GM23248 (cell line): ENCODE measurements at places on chromosomes 7 and 10.

DNA sequence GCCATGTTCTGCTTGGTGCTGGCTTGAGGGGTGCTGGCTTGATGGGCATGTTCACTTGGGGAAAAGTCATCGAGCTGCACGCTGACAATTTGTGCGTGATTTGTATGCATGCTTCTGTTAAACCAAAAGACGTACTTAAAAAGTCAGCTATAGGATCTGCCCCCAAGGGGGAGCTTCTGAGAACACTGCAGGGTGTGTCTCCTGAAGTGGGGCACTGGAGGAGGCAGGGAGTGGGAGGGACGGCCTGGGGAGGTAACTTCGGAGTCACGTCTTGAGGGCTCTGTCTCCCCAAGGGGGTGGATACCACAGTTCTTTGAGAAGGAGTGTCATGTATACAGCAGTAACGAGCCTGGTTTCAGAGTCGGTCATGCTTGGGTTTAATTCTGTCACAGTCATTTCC, 406.5 kb downstream of the PLXNA4 start:
- DNase-seq: no peak

DNA sequence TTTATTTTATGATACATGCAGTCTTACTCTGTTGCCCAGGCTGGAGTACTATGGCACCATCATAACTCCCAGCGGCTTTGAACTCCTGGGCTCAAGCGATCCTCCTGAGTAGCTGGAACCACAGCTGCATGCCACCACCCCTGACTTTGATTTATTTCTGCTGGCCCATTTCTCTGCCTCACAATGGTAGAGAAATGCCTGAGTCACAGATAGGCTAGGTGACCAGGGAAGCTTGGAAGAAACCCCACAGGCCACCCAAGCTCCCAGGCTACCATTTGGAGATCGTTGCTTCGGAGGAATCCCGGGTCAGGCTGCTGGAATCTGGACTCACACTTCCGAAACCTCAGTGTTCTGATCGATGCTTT, 17.4 kb upstream of the BAIAP2L1 start:
- peak; percentile 72 for DNase-seq

DNA sequence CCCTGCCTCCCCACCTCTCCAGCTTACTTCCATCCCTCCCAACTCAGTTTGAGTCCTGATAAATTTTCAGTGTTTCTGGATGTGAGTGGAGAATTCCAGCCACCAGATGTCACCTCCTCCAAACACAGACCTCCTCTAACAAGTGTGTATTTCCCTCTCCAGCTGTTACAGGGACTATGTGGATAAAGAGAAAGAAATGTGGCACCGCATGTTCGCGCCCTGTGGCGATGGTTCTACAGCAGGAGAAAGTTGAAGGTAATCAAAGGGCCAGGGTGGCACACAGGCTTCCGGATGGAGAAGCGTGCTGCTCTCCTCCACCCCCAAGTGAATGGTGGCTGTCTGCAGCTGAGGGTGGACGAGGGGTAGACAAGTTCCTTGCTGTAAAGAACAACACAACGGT, 14.7 kb downstream of the FKBP6 start:
- peak; percentile 64 for DNase-seq

- no peak for DNase-seq
Observed at GRCh38 chr7:130386876-130387275, 6.6 kb downstream of the CPA1 start.

DNA sequence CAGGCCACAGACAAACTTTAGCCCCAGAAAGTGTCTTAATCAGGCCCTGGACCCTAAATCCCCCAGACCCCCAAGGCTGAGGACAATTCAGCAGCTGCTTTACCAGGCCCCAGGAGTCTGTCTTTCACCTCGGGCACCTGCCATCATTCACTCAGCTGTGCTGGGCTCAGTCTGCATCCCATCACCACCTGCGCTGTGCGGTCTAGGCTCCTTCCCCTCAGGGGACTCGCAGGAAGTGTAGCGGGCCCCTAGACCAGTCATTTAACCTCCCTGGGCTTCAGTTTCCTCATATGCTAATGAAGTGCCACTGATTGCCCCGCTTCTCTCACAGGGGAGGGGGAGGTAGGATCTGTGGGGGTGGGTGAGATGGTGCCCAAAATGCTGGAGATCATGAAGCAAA, 76.4 kb upstream of the ZMIZ1 start:
- no peak for DNase-seq

- DNase-seq: no peak
Observed at GRCh38 chr7:28640001-28640400, 227.7 kb downstream of the CREB5 start.

- no peak for DNase-seq
Observed at GRCh38 chr7:155468785-155469148, 10.8 kb downstream of the EN2 start.

DNA sequence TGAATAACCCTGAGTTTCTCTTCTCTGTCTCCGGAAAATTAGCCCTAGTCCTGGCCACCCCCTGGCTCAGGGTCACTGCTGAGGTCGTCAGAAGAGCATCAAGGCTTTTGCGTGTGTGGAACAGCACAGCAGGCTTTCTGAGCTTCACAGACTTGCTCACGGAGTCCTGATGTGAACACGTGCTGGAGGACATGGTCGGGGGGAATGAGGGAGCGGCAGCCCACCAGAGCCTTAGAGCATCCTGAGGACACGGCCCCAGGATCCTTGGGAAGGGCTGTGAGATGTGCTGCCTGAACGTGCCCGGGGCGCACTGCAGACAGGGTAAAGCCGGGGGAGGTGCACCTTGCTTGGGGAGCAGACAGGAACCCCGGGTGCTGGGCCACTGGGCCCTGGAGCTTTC, 28.8 kb downstream of the TMEM120A start:
- DNase-seq: no peak

- DNase-seq: peak; percentile 61
Observed at GRCh38 chr7:18778594-18778993, 283.0 kb downstream of the HDAC9 start.

- DNase-seq: peak; percentile 91
Observed at GRCh38 chr10:21399392-21400035, 126.0 kb downstream of the SKIDA1 start.

- no peak for DNase-seq
Observed at GRCh38 chr7:158431055-158431940, 156.3 kb downstream of the PTPRN2 start.

- DNase-seq: no peak
Observed at GRCh38 chr10:15723803-15724202, 4.1 kb upstream of the ITGA8 start.

DNA sequence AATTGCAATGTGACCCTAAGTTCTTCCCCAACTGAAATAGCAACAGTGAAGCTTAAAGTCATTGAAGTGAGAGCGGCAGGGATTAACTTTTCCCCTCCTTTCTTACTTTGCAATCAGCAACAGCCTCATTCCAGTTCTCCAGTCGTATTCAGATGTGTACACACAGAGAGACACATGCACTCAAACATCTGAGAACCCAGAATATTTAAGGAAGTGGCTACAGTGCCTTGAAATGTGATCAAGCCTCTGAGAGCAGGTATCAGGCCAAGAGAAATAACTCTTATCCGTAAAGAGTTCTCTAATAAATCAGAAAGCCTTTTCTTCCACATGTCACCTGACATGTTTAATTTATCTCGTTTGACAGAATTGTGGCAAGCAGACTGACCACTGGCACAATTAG, 388.9 kb upstream of the NPVF start:
- no peak for DNase-seq

DNA sequence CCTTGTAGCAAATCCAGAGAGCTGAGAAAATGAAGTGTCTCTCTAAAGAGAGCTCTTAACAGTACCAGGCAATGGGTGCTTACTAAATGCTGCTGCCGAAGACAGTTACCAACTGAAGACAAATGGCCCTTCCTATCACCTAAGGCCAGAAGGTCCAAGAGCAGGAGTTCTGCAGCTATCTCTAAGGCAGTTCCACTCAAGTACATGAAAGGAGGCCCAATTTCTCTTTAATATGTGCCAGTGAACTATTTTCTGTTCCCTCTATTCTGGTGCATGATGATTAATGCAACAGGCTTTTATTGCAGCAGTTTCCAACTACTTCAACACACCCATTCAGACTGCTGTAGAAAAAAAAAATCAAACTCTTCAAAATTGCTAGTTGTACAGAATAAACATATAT, 122.5 kb downstream of the SLC25A13 start:
- DNase-seq: peak; percentile 54

GRCh38 chr10:99958302-99958701, 51.4 kb downstream of the DNMBP start:
- peak; percentile 48 for DNase-seq

- DNase-seq: peak; percentile 91
Observed at GRCh38 chr10:31147210-31147608, 115.5 kb upstream of the ZNF438 start.

DNA sequence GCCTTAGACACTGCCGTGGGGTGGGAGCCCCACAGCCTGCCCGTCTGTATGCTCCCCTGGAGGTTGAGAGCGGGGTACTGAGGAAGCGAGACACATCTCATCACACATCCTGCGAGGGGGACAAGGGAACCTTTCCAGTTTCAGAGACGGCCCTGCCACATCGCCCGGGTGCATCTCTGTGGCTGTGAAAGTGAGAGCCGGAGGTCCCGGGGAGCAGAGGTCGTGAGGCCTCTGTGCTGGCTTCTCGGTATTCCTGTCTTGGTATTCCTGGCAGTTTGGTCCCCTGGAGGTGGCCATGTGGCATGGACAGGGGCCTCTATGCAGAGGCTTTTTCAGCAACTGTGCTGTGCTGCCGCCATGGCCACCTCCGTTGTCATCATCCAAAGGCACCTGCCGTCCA, 30.8 kb upstream of the UNCX start:
- no peak for DNase-seq

GRCh38 chr10:120969219-120969645, 118.1 kb downstream of the WDR11 start:
- DNase-seq: no peak

GRCh38 chr7:158602041-158602440, 14.4 kb upstream of the PTPRN2 start:
- DNase-seq: no peak

- peak; percentile 99 for DNase-seq
Observed at GRCh38 chr7:130292682-130293257, at the start of gene CPA4. CPA4 (plus strand) TSS chr7:130293161; CDS start chr7:130293181, 20 bp downstream.

DNA sequence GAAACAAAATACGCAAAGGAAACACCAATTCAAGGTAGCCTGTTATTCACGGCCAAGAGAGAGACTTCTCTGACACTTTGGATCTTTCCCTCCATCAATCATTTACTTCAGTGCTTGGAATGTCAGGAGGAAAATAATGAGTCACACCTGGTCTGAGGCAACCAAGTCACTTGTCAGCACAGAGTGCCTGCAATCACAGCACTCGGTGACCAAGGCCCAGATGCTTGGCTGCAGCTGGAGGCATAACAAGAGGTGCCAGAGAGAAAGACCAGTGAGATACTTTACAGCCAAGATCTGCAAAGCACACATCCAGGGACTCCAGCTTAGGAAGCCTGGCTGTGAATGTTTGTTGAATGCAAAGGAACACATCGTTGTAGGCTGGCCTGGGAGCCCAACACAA, 33.9 kb downstream of the ASB13 start:
- peak; percentile 50 for DNase-seq

- no peak for DNase-seq
Observed at GRCh38 chr10:68067029-68067428, 8.1 kb downstream of the HERC4 start.

DNA sequence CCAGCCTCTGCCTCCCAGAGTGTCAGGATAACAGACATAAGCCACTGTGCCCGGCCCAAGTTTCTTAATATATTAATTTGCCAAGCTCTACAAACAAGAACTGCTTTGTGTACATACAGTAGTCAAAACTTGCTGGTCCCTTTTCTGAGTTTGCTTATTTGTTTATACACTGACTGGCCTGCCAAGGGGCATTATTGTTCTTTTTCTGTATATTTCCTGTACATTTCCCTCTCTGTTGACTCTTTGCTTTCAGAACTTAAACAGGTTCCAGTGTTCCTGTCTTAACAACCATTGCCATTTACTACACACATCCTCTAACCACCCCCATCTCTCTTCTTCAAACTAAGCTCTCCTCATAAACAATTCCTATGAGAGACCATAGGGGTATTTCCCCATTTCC, 61.5 kb upstream of the RPA3 start:
- DNase-seq: no peak

GRCh38 chr7:92880212-92881090, 44.1 kb upstream of the CDK6 start:
- no peak for DNase-seq

DNA sequence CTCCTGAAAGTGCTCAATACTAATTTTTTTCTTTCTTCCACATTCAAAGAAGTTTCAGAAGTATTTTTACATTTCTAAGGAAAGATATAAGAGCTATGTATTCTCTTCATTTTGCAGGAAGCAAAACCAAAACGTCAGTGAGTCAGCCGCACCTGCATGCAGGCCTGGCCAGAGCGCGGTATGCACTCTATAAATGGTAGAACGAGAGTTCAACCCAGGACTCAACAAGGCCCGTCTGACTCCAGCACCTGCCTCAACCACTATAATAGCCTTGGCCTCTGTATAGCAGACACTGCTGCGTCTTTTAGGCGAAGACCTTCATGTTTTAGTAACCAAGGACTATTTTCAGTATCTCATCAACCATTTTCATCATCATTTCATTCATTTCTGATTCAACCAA, 113.2 kb downstream of the KMT2E start:
- DNase-seq: no peak

DNA sequence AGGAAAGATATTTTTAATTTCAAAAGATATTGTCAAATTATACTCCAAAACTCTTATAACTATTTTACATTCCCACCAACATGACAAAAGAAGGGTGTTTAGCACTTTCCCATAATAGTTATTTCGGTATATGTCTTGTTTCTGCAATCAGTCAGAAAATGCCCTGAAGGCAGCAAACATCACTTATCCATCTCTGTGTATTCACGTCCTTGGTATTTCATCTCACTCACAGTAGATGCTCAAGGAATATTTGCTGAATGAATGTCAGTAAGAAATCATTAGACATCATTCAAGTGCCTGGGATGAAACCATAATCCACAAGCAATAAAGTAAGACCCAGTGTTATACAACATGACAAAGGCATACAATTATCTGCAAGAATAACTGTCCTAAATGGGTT, 112.7 kb downstream of the GFRA1 start:
- DNase-seq: peak; percentile 17

- no peak for DNase-seq
Observed at GRCh38 chr7:75802552-75802821, 11.1 kb downstream of the CCL24 start.

DNA sequence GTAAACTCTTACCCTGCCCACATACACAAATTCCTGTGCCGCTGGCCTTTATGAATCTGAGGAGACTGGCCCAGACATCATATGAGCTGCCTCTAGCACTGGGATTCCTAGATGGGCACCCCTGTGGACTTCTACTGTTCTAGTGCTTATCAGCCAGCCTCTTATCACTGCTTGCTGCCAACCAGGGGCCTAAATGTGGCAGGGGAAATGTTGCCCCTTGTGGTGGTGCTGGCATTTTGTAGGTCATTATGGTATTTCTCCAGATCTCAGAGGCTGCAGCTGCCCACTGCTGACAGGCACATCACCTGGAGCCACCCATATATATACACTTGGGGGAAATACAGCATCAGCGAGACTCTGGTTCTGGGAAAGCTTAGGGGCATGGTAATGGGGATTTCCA, 5.4 kb downstream of the SFR1 start:
- DNase-seq: no peak

- DNase-seq: peak; percentile 63
Observed at GRCh38 chr10:37854626-37855025, 2.8 kb downstream of the ZNF248 start.

GRCh38 chr10:61960396-61961120, 59.1 kb downstream of the ARID5B start:
- no peak for DNase-seq
